ENCODE measurements at places on chromosomes 11 and 22. TPM values are rescaled to one million over a fixed set of nuclear protein-coding genes. Genes with fewer than 3 reads are reported as not detected.

Gene ROBO4
- not detected for total RNA-seq

GRCh38 chr11:26027887-26028286 is 304.0 kb upstream of the ANO3 start:
- no peaks in the 10 kb centered on the region for H3K27me3 ChIP-seq
- H3K27ac ChIP-seq = no peak overlapping the region
- H3K4me3 ChIP-seq = no peak overlapping the region
- no peaks in the 10 kb centered on the region for H3K4me1 ChIP-seq
- H3K36me3 ChIP-seq = no peaks in the 10 kb centered on the region
- DNase-seq = no peak

Gene MRGPRX4
- not detected for total RNA-seq

DNA sequence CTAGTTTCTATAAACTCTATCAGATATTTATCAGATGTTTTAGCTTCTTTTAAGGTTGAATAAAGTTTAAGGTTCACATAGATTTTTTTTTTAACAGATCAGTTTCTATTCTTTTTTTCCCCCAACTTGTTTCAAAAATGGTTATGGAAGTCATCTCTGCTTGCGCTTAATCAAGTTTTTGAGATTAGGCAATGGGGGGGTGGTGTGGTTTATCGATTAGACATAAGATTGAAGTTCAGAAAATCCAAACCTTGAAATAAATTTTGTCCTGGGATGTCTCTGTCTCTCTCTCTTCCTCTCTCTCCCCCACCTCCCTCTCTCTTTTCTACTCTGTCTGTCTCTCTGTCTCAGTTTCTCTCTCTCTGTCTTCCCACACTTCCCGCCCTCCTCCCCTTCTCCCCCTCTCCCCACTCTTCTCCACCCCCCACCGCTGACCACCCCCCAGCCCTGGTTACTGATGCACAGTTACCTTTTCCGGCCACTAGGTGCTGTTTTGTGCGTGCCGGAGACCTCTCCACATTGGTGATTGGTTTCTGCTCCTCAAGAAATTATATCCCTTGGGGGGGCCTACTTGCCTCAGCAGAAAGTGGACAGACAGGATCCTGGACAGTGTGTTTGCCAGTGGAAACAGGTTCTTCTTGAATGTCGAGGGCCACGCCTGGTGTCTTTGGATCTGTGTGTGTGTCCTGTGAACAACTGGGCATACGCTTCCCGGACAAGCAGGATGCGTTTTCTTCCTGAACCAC is 29.7 kb upstream of the ANO1 start:
- H3K4me1 ChIP-seq = no peaks in the 10 kb centered on the region
- no peak overlapping the region for H3K27ac ChIP-seq
- H3K4me3 ChIP-seq = no peak overlapping the region
- H3K36me3 ChIP-seq = no peaks in the 10 kb centered on the region
- H3K27me3 ChIP-seq = peaks cover 28% of the 10 kb centered on the region

DNA sequence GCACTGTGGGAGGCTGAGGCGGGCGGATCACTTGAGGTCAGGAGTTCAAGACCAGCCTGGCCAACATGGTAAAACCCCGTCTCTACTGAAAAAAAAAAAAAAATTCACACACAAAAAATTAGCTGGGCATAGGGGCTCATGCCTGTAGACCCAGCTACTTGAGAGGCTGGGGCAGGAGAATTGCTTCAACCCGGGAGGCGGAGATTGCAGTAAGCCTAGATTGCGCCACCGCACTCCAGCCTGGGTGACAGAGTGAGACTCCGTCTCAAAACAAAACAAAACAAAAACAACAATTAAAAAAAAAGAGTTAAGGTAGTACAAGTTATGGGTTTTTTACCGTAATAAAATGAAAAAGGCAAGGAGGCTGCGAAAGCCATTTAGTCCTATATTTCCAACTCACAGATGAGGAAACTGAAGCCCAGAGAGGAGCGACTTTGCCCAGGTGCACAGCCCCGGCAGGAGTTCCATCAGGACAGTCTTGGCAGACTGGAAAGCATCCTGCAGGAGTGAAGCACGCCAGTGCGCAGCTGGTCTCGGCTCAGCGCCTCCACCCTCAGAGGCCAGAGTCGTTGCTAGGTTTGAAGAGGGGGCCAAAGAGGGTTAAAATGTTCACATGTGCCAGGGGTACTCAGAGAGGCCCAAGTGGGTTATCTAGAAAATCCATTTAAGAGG is 3.8 kb upstream of the FADS3 start:
- no peak overlapping the region for H3K27ac ChIP-seq
- no peak for DNase-seq
- H3K36me3 ChIP-seq = no peaks in the 10 kb centered on the region
- no peaks in the 10 kb centered on the region for H3K27me3 ChIP-seq
- peaks cover 8% of the 10 kb centered on the region for H3K4me1 ChIP-seq

Gene NEFH
- total RNA-seq = 7.5 TPM

- H3K27me3 ChIP-seq = peaks cover 3% of the 10 kb centered on the region
- no peak overlapping the region for H3K27ac ChIP-seq
- DNase-seq = no peak
- H3K4me3 ChIP-seq = no peak overlapping the region
- no peaks in the 10 kb centered on the region for H3K36me3 ChIP-seq
- H3K4me1 ChIP-seq = no peaks in the 10 kb centered on the region
Measured at GRCh38 chr11:134785660-134786284, 373.7 kb upstream of the B3GAT1 start.

GRCh38 chr11:3906166-3906565 is 50.7 kb downstream of the STIM1 start:
- H3K4me3 ChIP-seq = no peak overlapping the region
- peaks cover 78% of the 10 kb centered on the region for H3K4me1 ChIP-seq
- H3K27me3 ChIP-seq = no peaks in the 10 kb centered on the region

Gene OR51B2
- total RNA-seq = not detected

DNA sequence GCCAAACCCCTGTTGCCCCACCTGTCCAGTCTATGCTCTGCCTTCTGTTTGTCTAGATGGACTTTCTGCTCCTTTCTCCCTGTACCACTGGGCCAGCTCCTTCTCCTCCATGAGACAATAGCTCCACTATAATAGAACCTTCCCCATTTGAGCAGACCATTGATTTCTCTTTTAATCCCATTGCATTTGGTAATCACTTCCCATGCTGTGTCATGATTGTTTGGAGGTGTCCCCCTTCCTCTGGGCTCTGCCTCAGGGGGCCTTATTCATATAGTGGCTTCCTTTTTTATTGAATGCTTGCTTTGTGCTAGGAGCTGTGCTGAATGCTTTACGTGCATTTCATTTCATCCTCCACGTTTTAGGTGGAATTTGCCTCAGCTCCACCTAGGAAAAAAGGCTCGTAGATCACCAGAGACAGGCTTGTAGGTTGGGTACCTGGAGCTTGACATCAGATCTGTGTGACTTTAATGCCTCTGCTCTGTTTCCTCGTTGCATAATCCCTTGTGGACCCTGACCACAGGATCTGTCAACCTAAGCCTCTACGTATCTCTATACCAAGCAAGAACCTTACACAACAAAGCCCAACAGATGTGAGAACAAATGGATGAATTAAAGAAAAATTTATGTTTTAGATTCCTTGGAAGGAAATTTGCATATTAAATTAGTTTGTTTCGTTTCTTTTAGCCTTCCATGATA is 106.2 kb upstream of the RASSF10 start:
- no peak for DNase-seq
- H3K4me3 ChIP-seq = no peak overlapping the region
- peaks cover 11% of the 10 kb centered on the region for H3K27me3 ChIP-seq
- no peaks in the 10 kb centered on the region for H3K36me3 ChIP-seq
- H3K4me1 ChIP-seq = no peaks in the 10 kb centered on the region
- H3K27ac ChIP-seq = no peak overlapping the region

DNA sequence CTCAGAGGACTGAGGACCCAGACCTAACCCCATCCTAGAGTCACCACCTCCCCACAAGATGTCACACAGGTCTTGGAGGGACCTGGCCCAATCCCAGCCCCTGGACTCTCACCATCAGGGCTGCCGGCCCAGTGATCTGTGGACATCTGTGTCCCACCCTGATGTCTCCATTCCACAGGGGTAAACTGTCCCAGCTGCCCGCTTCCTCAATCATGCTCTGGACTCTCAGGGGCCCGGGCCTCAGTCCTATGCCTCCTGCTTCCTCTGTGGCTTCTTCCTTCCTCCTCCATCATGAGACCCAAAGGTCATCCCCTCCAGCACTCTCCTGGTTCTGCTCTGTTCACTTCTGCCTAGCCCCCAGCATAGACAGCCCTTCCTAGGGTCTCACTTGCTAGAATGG is 32.2 kb downstream of the ARAP1 start:
- peak overlapping the region; percentile 92 for H3K4me3 ChIP-seq
- peaks cover 8% of the 10 kb centered on the region for H3K36me3 ChIP-seq
- peak overlapping the region; percentile 95 for H3K27ac ChIP-seq
- no peak for DNase-seq

DNA sequence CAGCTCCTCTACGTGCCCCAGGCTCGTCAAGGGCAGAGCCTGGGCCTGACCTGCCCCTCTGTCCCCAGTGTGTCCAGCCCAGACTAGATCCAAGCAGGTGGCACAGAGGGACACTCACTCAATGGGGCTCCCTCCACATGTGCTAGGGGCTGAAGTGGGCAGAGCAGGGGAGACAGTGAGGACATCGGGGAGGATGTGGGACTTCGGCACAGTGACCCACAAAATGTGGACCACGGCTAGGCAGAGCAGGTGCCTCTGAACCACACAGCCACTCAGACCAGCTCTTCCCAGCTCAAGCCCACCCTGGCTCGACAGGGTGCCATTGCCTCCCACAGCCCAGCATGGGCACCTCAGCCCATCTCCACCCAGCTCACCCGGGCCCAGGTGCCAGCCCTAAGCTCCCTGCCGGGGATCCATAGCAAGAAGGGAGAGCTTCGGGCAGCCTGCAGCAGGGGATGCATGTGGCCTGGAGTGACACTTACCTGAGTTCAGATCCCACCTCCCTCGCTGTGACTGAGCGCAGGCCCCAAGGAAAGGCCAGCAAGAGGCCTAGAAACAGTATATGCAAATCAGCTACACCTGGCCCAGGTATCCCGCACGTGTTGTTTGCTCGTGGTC is 46.9 kb upstream of the RTL6 start:
- no peak overlapping the region for H3K4me3 ChIP-seq
- H3K4me1 ChIP-seq = no peaks in the 10 kb centered on the region
- H3K27ac ChIP-seq = no peak overlapping the region
- DNase-seq = no peak
- no peaks in the 10 kb centered on the region for H3K36me3 ChIP-seq

Gene MMP8
- not detected for total RNA-seq

DNA sequence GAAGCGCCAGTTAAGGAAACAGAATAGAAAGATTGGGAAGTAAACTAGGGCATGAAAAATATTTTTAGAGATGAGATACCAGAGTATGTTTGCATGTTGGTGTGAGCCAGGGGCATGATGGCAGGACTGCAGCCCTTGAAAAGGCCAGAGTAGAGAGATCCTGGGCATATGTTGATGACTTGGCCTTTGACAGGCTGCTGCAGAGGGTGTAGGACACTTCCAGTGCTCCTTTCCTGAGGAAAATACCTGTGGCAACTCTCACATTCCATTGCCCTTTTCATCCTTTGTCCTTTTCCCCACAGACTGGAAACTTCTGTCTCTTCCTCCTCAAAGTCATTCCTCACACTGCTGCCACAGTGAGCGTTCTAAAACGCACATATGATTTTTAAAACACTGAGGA is 150.7 kb upstream of the CCDC90B start:
- H3K27me3 ChIP-seq = peaks cover 3% of the 10 kb centered on the region
- no peaks in the 10 kb centered on the region for H3K36me3 ChIP-seq
- no peak for DNase-seq
- no peak overlapping the region for H3K4me3 ChIP-seq

Gene CHORDC1
- total RNA-seq = 82.6 TPM

GRCh38 chr11:59859673-59860072 is 6.6 kb downstream of the TCN1 start:
- H3K36me3 ChIP-seq = no peaks in the 10 kb centered on the region
- peaks cover 16% of the 10 kb centered on the region for H3K4me1 ChIP-seq
- H3K27me3 ChIP-seq = peaks cover 8% of the 10 kb centered on the region
- no peak overlapping the region for H3K4me3 ChIP-seq
- DNase-seq = no peak

DNA sequence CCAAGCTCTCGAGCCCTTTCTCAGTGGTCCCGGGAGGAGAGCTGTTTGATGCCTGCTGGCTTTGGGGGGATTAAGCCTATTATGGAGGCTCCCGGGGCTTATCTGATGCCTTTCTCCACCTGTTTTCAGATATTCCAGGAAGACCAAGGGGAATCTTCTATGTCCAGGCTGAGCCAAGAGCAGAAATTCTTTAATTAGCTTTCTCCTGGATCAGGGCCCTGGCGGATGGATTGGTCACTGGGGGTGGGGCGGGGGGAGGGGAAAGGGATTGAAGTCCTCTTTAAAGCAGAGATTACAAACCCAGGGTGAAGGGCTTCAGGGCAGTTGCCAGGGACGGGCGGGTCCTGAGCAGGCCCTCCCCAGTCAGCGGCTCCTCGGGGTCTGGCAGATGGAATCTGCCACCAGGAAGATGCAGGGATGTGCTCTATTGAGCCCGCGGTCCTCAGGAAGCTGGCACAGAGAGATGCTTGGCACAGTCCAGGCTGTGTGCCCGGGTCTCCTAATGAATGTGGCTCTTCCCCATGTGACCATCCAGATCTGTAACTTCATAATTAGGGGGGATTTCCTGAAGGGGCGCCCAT is 33.6 kb downstream of the MACROD1 start:
- DNase-seq = no peak
- H3K4me3 ChIP-seq = no peak overlapping the region
- no peaks in the 10 kb centered on the region for H3K4me1 ChIP-seq
- H3K27me3 ChIP-seq = no peaks in the 10 kb centered on the region

- peaks cover 15% of the 10 kb centered on the region for H3K27me3 ChIP-seq
- H3K36me3 ChIP-seq = no peaks in the 10 kb centered on the region
- DNase-seq = no peak
Measured at GRCh38 chr11:119320240-119320775, 3.4 kb upstream of the MCAM start.

DNA sequence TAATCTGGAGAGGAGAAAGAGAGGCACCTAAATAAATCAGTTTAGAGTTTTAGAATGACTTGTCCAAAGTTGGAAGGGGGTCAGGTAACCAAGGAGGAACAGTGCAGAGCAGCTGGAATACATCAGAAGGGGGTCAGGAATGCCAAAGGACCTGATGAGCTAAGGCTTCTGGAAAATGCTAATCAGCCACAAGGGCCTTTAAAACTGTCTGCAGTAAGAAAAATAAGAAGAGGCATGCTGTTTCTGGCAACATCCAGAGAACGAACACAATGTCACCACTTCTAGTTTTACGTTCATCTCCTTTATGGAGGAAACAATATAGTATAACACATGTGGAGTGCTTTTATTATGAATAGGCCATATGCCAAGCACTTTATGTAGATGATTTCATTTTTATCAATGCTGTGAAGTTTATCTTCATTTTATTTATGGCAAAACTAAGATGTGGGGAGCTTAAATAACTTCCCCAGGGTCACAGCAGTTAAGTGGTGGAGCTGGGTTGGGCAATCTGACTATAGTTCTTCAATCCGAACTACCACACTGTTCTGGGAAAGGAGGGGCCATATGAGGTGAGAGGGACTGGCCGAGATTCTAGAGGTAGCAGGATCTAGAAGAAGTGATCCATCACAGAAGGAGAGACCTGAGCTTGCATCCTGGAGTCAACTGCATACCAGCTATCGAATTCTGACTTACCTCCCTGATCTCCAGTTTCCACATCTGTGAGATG is 22.6 kb downstream of the ACO2 start:
- peaks cover 12% of the 10 kb centered on the region for H3K4me1 ChIP-seq
- DNase-seq = no peak
- no peaks in the 10 kb centered on the region for H3K27me3 ChIP-seq
- H3K36me3 ChIP-seq = peaks cover 1% of the 10 kb centered on the region

GRCh38 chr11:92224407-92225124 is at the start of gene FAT3:
FAT3 (plus strand) TSS chr11:92224818; CDS start chr11:92352113, 127,295 bp downstream.
- no peak within 1 kb of the TSS for H3K4me3 ChIP-seq
- peaks cover 44% of the 10 kb centered on the region for H3K27me3 ChIP-seq
- no peaks in the 10 kb centered on the region for H3K4me1 ChIP-seq

Measured in activated CD8-positive, alpha-beta T cell treated with anti-CD3 and anti-CD28 coated beads for 36 hours (primary cell).